ENCODE measurements at places on chromosomes 16 and 17.

DNA sequence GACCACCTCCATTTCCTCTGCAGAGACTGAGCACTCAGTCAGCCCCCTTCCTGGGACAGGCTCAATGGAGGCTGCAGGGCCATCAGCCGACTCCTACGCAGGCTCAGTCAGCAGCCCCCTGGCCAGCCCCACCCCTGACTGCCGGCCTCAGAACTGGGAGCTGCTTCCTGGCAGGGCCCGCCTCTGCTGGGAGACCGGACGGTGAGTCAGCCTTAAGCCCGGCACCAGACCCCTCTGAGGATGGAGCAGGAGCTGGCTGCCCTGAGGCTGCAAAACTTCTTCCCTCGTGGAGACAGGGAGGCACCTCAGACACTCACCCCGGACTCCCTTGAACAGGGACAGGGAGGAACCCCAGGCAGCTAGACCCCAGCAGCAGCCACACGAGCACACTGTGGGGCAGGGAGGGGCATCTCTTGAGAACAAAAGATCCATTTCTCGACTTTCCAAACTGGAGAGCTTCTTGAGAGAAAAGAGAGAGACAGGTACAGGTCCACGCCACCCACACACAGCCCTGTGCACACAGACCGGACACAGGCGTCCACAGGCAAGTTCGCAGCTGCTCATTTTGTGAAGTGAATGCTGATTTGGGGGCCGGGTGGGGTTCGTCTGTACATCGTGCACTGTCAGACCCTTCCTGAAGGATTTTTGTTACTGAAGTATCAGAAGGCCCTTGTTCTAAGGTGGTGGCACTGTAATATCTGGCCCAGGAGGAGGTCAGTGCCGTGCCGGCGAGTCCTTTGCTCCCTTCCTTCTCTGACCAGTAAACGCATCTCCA is 1.3 kb upstream of the TUBB3 start:
- no peak for DNase-seq

GRCh38 chr17:30165960-30166359 is 49.3 kb downstream of the NSRP1 start:
- no peak for DNase-seq

GRCh38 chr16:19073344-19073743 is 5.9 kb downstream of the COQ7 start:
- no peak for DNase-seq

- no peak for DNase-seq
Observed at GRCh38 chr16:15686287-15686686, 36.2 kb downstream of the NDE1 start.

GRCh38 chr16:676913-677312 is 1.4 kb downstream of the RHBDL1 start:
- no peak for DNase-seq

GRCh38 chr17:56514899-56515298 is 78.6 kb upstream of the NOG start:
- no peak for DNase-seq

DNA sequence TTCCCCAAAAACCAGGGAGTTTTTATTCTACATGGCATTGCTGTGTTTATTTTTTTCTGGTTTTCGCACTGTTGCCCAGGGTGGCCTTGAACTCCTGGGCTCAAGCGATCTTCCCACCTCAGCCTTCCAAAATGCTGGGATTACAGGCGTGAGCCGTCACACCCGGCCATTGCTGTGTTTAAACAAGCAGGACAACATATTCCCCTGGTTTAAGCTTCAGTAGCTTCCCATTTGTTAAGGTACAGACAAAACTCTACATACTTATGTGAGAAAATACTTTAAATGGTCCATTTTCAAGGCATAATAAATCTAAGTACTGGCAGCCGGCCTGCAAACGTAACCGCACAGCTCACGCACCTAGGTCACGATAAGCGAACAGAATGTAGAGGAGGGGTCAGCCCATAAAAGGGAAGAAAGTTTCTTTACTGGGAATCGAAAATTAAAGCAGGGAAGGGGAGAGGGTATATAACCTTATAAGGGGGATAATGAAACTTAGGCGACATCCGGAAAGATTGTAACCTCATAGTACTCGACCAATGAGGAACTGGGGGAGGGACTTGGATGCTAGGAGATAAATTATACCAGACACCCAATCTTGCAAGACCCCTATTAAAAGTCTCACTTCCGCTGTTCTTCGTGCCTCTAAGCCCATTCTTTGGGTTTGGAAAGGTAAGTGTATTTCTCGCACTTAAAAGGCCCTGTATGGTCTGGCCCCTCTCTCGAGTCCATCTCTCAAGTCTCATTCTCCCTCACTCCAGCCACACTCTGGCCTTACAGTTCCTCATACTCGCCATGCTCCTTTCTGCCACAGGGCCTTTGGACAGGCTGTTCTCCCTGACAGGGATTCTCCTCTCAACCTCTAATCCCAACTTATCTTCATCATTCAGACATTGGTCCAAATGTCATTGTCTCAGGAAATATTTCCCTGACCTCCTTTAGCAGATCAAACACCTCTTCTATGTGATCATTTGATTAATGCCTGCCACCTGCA is 59.2 kb downstream of the TEX14 start:
- DNase-seq: no peak

- no peak for DNase-seq
Observed at GRCh38 chr17:82703036-82703745, 4.7 kb upstream of the RAB40B start.

GRCh38 chr16:21708533-21709115 is 44.9 kb downstream of the OTOA start:
- peak; percentile 70 for DNase-seq

DNA sequence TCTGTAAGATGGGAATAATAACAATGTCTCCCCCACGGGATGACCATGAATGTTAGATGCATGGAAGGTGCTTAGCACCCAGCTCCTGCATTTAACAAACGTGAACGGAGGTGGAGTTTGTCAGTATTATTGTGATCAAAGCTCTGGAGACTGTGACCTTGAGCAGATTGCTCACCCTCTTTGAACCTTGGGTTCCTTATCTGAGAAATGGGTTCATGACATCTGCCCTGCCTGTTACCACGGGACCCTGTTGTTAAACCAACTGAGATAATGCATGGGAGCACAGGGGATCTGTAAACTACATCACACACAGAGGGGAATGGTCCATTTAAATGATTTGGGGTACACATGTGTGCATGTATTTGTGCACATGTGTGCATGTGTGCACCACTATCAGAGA is 29.6 kb downstream of the MRM1 start:
- DNase-seq: no peak

DNA sequence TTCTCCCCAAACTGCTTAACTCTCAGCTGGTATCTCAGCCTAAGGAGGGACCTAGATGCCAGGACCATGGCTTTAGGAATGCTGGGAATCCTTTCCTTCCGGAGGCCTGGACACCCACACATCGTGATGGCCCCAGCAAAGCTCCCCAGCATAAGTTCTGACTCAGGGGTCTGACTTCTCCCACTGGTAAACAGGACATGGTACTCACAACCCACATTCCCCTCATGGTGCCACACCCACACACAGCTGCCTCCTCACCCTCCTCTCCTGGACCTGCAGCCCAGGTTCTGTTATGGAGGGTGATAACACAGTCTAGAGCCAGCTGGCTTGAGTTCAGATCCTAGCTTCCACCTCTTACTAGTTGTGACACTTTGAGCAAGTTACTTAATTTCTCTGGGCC is 719 bp upstream of the RNF227 start:
- DNase-seq: no peak

DNA sequence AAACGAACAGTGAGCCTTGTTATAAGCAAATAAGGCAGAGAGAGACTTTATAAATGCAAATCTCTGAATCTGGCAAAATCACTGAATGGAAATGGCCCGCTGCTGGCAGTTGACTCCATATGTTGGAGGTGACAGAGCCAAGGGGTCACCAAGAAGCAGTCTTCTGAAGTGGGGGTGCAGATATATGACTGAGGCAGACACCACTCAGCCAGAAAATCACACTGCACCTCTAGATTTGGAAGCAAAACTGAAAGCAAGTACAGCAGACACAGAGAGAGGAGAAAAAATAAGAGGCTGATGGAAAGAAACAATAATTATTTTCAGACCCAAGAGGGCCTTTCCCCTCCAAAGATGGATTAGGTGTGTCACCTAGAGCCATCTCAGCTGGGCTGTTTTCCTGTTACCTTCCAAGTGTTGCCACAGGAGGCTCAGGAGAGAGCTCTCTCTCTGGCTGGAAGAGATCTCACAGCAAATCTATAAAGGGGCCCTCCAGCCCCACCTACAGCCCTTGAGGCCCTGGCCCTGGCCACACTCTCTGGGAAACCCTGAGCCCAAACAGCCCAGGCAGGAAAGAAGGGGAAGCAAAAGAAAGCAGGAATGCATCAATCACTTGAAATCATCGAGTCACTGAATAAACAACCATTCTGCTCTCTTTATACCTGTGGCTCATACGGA is 585.1 kb upstream of the PSMD7 start:
- no peak for DNase-seq

DNA sequence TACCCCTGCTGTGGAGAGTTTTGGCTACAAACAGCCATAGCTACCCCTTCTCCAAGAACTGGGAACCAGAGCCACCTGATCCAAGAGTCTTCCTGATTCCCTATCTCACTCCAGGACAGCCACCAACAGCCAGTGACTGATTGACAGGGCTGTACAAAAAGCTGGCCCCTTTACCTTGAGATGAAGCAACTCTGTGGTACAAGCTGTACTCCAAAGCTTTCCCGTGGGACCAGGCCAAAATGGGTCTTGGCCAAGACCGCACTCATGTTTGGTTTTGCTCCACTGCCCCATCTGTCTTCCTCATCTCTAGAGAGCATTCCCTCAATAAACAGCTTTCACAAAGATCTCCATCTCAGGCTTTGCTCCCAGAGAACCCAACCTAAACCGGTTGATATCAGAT is 43.6 kb downstream of the RNF157 start:
- DNase-seq: no peak

DNA sequence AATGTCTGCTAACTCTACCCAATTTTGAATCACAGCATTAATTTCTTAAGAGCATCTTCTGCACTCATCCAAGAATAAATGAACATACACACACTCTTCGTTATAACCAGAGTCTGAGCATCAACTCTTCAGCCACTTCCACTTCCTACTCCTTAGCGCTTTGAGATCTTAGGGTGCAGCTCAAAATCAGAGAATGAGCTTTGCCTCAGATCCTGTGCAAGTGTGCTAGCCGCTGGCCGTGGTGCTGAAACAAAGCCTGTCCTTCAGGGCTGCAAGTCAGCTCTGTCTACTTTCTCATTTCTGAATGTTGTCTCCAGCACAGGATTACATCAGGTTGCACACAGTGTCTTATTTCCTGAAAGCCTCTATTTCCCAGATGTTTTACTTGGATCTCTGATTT is 165.4 kb downstream of the AIPL1 start:
- DNase-seq: peak; percentile 20

DNA sequence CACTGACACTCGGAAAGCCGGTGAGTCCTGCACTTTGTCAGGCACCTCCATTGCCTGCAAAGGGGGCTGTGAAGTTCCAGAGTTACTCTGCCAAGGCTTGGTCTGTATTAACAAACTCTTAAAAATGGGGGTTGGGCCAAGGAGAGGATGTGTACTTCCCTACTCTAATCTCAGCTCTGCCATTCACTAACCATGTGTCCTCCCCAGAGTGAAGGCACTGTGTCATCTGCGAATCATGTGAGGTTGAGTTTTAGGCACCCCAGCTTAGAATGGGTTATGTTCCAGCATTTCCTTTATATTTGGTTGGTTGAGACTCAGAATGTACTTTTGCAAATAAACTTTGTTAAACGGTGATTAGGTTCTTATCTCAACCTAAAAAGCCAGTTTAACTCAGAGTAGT is 24.9 kb downstream of the ERCC4 start:
- DNase-seq: no peak

DNA sequence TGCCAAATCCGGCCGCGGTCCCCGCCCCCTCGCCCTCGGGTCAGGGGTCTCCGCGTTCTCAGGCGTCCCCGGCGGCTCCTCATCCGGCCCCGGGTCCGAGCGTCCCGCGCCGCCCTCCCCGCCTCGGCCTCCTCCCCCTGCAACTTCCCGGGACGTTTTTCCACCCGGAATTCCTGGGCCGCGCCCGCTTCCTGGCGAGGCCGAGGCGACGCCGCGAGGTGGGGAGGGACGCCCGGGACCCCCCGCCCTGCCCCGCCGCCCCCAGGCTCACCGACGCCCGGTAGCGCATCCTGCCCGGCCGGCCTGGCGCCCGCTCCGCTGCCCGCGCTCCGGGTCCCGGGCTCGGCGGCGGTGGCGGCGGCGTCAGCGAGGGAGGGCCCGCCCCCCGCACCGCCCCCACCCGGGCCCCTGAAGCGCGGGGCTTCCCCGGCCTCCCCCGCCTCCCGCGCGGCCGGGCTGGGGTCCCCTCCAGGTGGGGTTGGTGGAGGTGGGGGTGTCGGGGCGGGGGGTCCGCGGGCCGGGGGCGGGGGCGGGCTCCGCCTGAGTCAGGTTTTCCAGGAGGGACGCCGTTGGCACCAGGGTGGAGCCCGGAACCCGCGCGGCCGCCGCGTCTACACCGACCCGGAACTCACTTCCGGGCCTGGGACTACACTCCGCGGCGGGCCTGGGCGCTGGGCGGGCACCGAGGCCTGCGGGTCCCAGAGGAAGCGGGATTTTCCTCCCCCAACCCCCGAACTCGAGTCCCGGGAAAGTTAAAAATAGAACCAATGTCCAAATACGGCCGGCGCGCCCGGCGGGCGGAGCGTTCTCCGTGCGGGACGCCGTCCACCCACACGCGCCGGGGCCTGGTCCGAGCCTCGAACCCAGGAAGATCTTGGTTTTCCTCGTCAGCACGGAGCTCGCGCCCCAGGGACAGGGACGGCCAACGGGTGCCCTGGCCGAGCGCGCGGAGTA is 6.8 kb downstream of the MYO1C start:
- peak; percentile 67 for DNase-seq

- no peak for DNase-seq
Observed at GRCh38 chr16:88939972-88940861, 36.8 kb downstream of the CBFA2T3 start.

- DNase-seq: no peak
Observed at GRCh38 chr17:49992933-49993422, 2.0 kb downstream of the DLX3 start.

DNA sequence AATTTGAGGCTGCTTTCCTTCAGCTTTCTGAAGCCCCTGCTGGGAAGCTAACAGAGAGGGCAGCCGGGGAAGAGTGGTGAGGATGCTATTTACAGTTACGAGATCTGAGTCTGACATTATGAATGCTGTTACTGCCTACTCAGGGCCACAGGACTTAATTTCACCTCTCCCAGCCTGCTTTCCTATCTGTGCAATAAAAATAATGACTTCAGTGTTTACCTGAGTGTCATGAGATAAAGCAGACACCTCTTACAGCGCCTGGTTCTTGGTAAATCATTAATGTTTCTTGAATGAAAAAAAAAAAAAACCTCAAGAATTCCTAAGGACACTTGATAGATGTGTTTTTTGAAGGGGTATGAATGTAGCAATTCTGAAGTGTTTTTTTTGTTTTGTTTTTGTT is 24.2 kb upstream of the CPHXL start:
- DNase-seq: no peak

- no peak for DNase-seq
Observed at GRCh38 chr17:55897301-55897700, 146.4 kb downstream of the PCTP start.

GRCh38 chr17:81513753-81514488 is 1.3 kb upstream of the ACTG1 start:
- peak; percentile 67 for DNase-seq

DNA sequence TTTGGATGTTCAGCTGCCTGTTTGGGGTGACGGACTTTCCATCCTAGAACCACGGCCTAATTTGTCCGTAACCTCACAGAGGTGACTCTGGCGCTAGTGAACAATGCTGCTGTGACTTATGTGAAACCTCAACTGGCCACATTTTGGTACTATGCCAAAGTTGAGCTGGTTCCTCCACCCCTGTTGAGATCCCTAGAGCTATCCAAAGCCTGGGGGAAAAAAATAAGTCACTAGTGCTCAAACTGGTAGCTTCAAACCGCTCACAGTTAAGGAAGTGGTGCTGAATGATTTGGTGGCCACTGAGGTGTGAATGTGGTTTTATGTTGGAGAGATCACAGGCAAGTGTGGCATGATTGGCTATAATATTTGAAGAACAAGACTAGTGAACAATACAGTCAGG is 11.3 kb upstream of the TUBG2 start:
- DNase-seq: no peak

Data from activated naive CD8-positive, alpha-beta T cell treated with anti-CD3 and anti-CD28 coated beads for 36 hours (primary cell).